ENCODE measurements at places on chromosomes 4 and X.

DNA sequence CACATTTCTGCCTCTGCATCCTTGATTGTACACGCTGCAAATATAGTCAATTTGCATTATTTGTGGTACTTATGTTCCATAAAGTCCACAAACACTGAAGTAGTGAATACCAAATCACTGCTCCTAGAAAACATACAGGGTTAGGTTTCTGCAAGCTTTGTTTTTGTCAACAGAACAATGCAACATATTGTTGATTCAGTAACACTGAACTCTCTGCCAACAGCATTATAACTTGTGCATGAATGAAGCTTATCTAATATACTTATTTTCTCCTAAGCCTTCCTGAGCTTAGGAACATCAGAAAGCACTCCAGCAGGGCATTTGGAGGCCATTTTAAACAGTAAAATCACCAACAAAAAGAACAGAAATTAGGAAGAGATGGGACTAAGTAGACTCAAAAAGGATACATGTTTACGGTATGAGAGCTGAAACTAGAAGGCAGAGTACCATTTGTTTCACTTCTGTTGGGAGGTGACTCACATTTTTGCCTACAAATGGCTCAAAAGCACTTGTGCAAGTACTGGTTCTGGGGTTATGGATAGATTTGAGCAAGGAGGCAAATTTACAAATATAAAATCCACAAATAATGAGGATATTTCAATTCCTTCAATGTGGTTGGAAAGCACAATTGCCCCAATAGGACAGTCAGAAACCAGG is 14.1 kb downstream of the COX18 start:
- no peak for DNase-seq

DNA sequence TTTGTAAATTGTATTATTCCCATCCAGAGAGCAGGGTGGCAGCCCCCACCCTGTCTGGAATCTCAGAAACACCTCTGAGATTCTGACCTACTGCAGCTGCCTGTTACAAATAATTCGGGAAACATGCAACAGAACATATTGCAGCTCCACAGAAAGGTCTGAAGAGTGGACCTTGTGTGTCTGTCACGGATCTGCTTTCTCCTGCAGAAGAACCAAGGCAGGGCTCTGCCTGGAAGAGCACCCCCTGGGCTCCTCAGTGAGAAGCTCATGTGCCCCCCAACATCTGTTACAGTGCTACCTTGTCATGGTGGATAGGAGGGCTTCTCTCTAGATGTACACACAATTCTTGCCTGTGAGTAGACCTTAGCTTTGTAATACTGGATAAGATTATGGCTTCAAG is 286.6 kb upstream of the GATB start:
- DNase-seq: no peak

GRCh38 chrX:10479508-10479907 is 140.9 kb downstream of the MID1 start:
- DNase-seq: no peak

DNA sequence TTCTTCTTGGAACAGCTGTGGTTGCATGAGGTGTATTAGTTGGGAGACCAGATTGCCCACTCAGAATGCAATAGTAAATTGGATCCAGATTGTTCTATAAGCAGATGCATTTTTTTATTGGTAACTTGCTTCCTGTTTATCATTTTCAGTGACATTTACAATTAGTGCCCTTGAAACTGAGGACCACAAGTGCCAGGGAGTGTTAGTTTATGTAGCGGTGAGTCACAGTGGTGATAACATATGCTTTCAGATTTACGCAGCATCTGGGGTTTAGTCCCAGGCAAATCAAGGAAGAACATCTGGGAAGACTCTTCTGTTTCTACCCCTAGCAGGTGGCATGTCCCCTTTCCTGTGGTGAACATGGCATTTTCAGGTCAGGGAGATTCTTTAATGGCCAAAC is 24.1 kb downstream of the FRMPD4 start:
- DNase-seq: no peak

GRCh38 chr4:81606801-81607501 is 135.2 kb upstream of the RASGEF1B start:
- DNase-seq: no peak

DNA sequence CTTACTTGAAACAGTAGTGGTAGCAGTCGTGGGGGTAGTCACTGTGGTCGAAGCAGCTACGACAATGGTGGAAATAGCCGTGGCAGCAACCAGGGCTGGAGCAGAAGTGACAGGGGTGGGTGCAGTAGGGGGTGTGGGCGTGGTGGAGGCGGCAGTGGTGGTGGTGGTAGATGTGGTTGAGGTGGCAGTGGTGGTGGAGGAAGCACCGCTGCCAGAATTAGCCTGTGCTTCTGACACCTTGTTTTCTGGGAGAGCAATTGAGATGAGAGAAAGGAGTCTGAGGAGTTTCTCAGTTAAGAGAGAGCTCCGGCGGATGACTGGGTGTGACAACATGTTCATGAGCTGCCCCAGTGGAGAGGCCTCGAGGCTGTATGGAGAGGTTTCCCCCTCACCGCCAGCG is 113.5 kb upstream of the HSD17B10 start:
- DNase-seq: no peak

- peak; percentile 21 for DNase-seq
Measured at GRCh38 chr4:99462875-99463464, 27.8 kb upstream of the ADH7 start.

GRCh38 chr4:16505726-16506125 is 279.5 kb upstream of the TAPT1 start:
- DNase-seq: no peak

GRCh38 chr4:76226418-76226817 is 12.8 kb upstream of the SCARB2 start:
- DNase-seq: no peak

GRCh38 chr4:166169111-166169510 is 296.1 kb downstream of the TLL1 start:
- no peak for DNase-seq

- no peak for DNase-seq
Measured at GRCh38 chr4:24880186-24880585, 32.7 kb downstream of the CCDC149 start.

DNA sequence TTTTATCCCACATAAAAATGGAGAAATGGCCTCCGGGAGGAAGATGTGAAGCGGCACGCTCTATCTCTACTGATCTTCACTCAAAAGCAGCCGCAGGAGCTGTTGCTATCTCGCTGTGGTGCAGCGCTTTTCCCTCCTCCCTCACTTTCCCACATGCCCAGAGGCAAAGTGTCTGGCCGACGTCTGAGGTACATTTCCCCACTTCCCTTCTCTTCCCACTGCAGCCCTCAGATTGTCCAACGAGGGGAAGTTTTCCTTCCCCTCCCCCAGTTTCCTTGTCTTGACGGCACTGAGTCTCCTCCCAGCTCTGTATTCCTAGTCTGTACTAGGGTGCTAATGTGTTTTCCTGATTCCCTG is 660 bp upstream of the COL25A1 start:
- DNase-seq: no peak

GRCh38 chrX:153953892-153954557 is 9.6 kb upstream of the RENBP start:
- no peak for DNase-seq

DNA sequence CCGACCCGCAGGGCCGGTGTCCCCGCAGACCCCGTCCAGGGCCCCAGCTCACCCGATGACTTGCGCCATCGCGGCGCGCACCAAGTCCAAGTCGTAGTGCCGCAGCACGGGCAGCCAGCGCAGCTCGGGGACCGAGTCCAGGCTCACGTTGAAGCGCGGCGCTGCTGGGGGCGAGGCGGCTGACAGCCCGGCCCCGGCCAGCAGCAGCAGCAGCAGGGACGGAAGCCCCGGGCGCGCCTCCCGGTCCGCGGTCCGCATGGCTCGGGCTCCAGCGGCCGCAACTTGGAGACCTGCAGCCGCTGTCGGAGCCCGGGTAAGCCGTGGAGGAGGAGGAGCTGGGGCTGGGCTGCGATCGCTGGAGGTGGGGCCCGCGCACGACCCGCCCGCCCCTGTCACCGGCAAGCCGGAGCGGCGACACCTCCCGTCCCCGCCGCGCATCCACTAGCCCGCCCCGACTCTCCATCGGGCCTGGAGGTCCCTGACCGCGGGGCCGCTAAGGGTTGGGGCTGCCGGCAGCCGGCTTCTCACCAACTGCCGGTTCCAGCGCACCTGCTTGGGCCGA is at the start of gene NAAA:
Gene NAAA, minus strand, starts transcription at position 322 of the 562 bp plus-strand sequence. Its CDS starts 64 bp downstream, at position 258.
- peak; percentile 72 for DNase-seq

DNA sequence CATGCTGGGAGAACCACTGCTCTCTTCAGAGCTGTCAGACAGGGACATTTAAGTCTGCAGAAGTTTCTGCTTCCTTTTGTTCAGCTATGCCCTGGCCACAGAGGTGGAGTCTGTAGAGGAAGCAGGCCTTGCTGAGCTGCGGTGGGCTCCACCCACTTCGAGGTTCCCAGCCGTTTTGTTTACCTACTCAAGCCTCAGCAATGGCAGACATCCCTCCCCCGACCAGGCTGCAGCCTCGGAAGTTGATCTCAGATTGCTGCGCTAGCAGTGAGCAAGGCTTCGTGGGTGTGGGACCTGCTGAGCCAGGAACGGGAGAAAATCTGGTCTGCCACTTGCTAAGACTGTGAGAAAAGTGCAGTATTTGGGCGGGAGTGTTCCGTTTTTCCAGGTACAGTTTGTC is 118.9 kb downstream of the SLC10A6 start:
- DNase-seq: no peak

DNA sequence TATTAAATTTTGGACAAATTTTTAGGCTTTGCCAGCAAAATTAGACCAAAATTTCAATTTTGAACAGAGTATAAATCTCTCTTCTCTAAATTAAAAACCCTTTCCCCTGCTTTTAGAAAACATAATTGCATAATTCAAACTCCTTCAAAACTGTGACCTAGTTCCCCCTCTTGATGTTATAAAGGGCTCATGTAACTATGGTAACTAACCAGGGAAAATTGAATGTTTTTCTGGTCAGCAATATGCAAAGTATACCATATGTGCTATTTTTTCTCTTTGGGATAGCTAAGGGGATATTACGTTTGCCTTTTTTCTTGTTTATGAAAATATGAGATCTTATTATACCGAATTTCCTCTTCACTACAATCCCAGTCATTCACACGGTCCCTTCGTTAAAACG is 5.1 kb upstream of the ING2 start:
- DNase-seq: no peak

DNA sequence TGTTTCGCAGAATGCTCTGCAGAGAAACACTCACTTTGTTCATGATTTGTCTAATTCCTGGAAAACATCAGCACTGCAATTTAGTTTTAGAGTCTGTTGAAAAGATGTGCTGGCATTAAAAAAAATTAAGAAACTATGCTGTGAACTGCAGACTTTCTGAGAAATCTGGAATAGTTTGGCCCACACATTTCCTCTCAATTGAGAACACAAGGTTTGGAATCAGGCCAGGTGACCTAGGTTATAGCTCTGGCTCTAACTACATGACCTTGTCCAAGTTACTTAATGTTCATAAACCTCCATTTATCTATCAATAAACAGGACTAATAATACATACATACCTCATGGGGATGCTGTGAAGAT is 61.4 kb upstream of the ENPEP start:
- no peak for DNase-seq

GRCh38 chr4:2085496-2085901 is 26.4 kb downstream of the NAT8L start:
- DNase-seq: no peak

GRCh38 chr4:51836549-51836948 is 6.4 kb upstream of the DCUN1D4 start:
- no peak for DNase-seq

DNA sequence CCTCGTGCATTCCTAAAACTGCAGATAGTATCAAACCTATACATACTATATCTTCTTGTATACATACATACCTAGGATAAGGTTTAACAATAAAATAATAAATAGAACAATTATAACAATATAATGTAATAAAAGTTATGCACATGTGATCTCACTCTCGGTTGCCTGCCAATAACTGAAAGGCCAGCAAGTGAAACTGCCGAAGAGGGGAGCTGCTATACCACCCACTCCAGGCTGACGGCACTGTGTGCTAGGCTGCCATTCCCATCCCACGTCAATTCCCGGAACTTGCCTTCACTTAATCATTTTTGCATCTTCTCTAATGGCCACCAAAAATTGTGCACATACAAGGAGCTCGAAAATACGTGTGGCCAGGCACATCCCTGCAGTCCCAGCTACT is 451.1 kb upstream of the FAT1 start:
- no peak for DNase-seq

DNA sequence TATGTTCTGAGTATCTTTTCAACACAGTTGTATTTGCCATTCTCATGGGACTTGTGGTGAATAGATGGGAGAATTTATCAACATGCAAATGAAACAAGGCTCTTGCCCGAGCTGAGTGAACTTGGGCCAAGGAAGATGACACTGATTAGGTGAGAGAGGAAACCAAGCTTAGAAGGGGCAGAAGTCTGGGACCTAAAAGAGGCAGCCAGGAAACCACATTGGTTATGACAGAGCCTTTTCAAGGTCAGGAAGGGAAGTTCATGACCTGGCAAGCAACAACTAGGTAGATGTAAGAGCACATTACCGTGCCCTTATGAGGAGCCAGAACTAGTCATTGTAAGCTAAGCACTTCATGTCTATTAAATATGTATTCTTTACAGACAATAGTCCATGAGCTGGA is 590.3 kb downstream of the PACRGL start:
- DNase-seq: no peak

GRCh38 chr4:23105759-23106370 is 413.1 kb downstream of the GBA3 start:
- no peak for DNase-seq

- DNase-seq: no peak
Measured at GRCh38 chr4:53943345-53944085, 120.9 kb downstream of the CHIC2 start.

- DNase-seq: no peak
Measured at GRCh38 chrX:39470588-39471407, 627.0 kb downstream of the BCOR start.

DNA sequence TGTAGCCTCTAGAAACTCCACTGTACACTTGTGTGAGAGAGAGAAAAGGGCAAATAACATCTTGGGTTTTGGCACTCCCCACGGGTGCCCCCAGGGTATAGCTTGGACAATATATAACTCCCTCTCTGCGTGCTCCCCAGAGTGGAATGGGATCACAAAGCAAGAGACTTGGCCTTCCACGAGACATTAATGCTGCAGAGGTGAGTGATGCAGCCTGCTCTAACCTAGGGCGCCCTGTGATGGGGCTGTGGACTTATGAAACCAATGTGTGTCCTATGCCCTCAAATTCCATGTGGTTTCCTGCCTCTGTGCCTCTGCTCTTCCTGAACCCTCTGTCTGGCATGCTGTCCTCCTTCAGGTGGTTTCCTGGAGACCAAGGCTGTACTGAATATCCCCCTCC is 22.0 kb upstream of the FAM9C start:
- DNase-seq: no peak

DNA sequence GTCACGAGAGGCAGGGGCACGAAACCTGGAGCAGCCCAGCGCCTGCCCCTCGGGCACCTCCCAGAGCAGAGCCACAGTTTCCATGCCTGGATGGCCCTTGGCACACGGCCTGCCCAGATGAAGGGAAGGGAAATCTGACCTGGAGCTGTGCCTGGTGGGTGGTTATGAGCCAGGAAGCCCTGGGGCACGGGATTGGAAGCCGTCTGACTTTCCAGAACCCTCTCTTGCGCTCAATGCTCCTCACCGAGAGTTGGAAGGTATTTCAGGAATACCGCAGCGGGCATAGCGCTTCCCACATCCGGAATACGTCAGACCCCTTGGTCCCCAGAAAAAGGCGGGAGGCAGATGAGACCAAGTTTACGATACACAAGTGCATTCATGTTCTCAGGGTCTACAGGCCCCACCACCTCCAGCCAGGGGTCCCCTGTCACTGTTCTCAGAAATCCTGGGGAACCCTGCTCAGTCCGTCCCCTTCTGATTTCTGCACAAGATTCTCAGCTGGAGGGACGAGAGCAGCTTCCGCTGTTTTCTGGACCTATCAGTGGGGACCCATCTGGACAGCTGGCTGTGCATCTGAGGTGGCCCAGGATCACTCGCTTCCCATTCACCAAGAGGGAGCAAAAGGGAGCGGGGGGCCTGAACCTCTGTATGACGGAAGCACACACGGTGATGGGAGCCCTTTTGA is 172.9 kb downstream of the AFAP1 start:
- DNase-seq: no peak
